ENCODE measurements at places on chromosomes 2 and 18. TPM values are rescaled to one million over a fixed set of nuclear protein-coding genes. Genes with fewer than 3 reads are reported as not detected.
A peak's percentile ranks its signal among the peaks of the same experiment; 100 is the strongest.

DNA sequence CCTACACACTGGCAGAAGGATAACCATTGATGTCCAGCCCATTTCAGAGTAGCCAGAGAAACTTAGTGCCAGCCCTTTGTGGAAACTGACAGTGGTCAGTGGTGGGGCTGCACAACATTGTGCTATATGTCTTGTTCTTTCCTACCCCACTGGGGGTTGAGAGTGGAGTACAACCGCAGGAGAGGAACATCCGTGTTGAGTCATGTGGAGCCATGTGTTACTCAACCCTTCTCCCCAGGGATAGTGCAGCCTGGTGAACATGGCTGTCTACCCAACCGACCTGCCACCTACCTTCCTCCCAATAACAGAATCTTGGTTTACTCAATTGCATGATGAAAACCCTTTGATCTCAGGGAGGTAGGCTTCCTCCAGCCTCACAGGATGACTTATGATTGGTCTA, 65.3 kb upstream of the MAPK4 start:
- DNase-seq: no peak

VWC2L gene
- polyA plus RNA-seq: 0.29 TPM

DNA sequence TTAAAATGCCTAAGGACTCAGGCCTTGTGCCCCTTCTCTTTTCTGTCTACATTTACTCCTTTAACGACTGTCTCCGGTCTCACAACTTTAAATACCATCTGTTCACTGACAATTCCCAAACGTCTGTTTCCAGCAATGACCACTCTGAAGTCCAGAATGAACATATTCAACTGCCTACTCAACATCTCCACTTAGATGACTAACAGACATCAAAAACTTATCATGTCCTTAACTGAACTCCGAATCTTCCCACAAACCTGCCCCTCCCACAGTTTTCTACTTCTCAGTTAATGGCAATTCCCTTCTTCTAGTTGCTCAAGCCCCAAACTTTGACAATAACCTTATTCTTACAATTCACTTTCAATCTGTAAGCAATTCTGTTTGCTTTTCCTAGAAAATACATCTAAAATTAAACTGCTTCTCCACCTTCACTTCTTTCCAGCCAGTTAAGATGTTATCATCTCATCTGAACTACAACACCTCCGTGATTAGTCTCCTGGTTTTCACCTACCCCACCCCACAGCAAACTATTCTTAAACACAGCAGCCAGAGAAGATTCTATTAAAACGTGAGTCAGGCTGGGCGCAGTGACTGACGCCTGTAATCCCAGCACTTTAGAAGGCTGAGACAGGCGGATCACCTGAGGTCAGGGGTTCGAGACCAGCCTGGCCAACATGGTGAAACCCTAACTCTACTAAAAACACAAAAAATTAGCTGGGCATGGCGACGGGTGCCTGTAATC, 2.8 kb downstream of the C1D start:
- DNase-seq: no peak

GRCh38 chr2:140654565-140654964, 1476.3 kb downstream of the LRP1B start:
- DNase-seq: peak; percentile 4

GRCh38 chr2:74833418-74834233, at the start of gene HK2:
TSS of gene HK2 (plus strand) at chr2:74834127. CDS start at chr2:74834581, 454 bp downstream.
- peak; percentile 91 for DNase-seq

KCNF1 gene
- 18.1 TPM for polyA plus RNA-seq

GKN2 gene
- polyA plus RNA-seq: not detected

DNA sequence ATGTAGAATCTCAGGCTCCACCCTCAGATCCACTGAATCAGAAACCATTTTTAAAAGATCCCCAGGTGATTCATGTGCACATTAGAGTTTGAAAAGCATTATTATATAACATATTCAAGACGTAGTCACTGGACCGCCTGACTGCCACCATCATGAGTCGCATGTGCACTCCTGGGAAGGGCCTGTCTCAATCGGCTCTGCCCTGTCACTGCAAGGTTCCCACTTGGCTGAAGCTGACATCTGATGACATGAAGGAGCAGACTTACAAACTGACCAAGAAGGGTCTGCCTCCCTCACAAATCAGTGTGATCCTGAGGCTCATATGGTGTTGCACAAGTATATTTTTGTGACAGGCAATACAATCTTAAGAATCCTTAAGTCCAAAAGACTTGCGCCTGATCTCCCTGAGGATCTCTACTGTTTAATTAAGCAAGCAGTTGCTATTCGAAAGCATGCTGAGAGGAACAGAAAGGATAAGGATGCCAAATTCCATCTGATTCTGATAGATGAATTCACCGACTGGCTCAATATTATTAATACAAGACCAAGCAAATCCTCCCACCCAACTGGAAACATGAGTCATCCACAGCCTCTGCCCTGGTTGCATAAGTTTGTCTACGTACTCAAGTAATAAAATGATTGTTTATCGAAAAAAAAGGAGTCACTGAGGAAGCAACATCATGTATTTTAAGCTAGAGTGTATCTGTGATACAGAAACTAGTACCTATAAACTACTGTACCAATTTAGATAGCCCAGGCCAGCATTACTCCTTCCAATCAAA, 26.2 kb downstream of the ATAD2B start:
- DNase-seq: peak; percentile 25

GRCh38 chr2:6676776-6677175, 188.9 kb downstream of the CMPK2 start:
- DNase-seq: no peak

- DNase-seq: no peak
Observed at GRCh38 chr2:159124441-159124911, 156.0 kb downstream of the TANC1 start.

ARHGEF4 gene
- 47.6 TPM for polyA plus RNA-seq

ANKRD23 gene
- polyA plus RNA-seq: 0.73 TPM

CCDC141 gene
- not detected for polyA plus RNA-seq

- peak; percentile 15 for DNase-seq
Observed at GRCh38 chr2:226295681-226296080, 503.9 kb downstream of the IRS1 start.

GRCh38 chr18:53241161-53241560, 901.2 kb downstream of the DCC start:
- DNase-seq: no peak

- DNase-seq: no peak
Observed at GRCh38 chr2:30631051-30631671, 176.1 kb downstream of the CAPN13 start.

SERPINB10 gene
- not detected for polyA plus RNA-seq
